ENCODE measurements at places on chromosomes 7 and 10. TPM values are rescaled to one million over a fixed set of nuclear protein-coding genes. Genes with fewer than 3 reads are reported as not detected.

GATA3 gene
- 0.39 TPM for total RNA-seq

FXYD4 gene
- total RNA-seq: not detected

CYP3A4 gene
- not detected for total RNA-seq

GRCh38 chr7:112010994-112011393, 195.2 kb downstream of the DOCK4 start:
- no peaks in the 10 kb centered on the region for H3K36me3 ChIP-seq
- no peaks in the 10 kb centered on the region for H3K27me3 ChIP-seq
- peak overlapping the region; percentile 51 for H3K27ac ChIP-seq

GRCh38 chr10:1213252-1214070, 157.3 kb downstream of the WDR37 start:
- H3K27me3 ChIP-seq: peaks cover 4% of the 10 kb centered on the region
- no peak for DNase-seq
- no peaks in the 10 kb centered on the region for H3K4me1 ChIP-seq

DNA sequence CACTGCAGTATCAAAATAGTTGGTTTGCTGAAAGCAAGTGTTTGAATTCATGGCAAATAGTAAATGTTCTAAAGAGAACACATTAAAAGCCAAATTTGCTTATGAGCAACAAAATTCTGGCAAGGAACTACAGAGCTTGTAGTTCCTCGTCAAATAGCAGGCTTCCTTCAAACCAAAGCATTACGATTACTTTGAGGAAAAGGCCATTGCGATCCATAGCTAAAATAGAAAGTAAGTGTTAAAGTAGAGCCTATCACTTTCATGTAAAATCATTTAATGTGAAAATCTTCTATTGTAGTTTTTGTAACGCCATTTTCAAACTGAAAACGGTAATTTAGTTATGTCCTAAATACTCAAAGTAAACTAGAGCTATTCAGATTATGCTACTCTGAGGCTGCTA, 20.1 kb downstream of the CACNA2D1 start:
- peaks cover 58% of the 10 kb centered on the region for H3K27me3 ChIP-seq
- no peaks in the 10 kb centered on the region for H3K4me1 ChIP-seq
- H3K4me3 ChIP-seq: no peak overlapping the region
- no peaks in the 10 kb centered on the region for H3K36me3 ChIP-seq

DNA sequence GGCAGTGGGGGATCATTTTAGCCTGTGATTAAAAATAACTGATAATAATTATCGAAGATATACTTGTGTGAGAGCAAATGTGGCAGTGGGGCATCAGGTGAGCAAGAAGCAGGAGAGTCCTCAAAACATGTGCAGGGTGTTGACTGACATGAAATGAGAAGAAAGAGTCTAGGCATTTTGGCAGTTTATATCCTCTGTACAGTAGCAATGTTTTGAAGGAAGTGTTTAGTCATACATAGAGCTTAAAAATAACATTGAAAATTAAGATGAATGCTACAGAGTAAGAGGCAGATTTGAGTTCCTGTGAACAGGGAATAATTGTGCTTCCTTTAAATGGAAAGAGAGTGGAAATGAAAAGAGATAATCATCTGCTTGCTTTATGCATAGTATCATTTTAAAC, 47.4 kb downstream of the VPS50 start:
- H3K4me3 ChIP-seq: no peak overlapping the region
- H3K4me1 ChIP-seq: no peaks in the 10 kb centered on the region
- H3K36me3 ChIP-seq: no peaks in the 10 kb centered on the region
- no peak for DNase-seq
